Activated naive CD4-positive, alpha-beta T cell (primary cell): ENCODE measurements at places on chromosomes 5 and 9.

DNA sequence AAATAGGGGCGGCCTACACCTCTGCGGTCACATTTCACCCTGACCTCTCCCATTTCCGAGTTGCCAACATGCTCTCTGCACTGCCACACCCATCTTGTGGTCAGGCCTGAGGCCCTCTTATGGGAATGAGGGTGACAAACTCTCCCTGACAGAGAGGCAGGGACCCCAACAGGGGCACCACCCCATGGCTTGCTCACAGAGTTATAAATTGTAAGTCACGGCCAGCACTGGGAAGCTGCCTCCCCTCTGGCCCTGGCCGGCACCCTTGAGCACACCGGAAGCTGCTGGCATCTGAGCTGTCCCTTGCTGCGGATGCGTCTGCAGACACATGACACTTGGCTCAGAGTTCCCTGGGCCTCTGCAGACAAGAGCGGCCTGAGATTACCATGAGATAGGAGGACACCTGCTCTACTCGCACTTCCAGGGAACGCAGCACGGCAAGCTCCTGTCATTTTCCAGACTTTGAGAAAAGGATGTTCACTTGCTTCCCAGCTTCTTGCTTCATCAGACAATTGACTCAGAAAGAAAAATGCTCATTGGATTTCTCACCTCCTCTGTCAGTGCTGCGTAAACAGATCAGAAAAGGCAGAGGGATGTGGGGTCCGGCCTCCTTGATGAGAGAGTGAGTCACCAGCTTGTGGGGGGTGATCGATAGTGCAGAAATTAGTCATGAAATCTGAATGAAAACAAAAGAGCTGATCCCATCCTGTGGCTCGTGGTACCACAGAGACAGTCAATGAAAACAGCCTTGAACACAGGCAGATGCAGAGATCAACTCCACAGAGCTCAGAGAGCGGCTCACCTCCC lies 269.8 kb downstream of the SYK start:
- DNase-seq: no peak

DNA sequence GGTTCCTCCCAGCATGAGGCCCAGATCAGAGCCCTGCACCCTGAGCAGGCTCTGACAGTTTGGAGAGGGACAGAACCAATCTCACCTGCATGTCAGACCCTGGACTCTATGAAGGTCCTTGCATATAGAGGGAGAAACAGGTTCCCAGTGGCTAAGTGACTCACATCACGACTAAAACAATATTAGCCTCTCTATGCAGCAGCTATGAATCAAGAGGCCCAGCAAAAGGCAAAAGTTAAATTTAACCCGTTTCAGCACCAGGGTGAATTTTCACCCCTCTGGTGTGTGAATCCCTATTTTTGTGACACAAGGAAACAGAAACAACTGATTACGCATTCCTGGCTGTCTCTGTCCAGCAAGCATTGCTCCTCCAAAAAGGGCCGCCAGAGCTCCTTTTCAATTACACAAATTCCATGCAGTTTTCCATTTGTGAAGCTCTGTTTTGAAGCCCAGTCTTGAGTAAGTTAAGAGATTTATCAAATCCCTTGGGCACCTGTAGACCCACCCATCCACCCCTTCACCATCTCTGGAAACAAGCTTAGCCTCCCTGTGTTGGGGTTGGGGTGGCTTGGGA lies 136.6 kb downstream of the GABBR2 start:
- DNase-seq: no peak

- no peak for DNase-seq
Measured at GRCh38 chr5:137352095-137352494, 147.0 kb downstream of the SPOCK1 start.

GRCh38 chr9:71025728-71026127 lies 95.7 kb downstream of the TRPM3 start:
- no peak for DNase-seq

DNA sequence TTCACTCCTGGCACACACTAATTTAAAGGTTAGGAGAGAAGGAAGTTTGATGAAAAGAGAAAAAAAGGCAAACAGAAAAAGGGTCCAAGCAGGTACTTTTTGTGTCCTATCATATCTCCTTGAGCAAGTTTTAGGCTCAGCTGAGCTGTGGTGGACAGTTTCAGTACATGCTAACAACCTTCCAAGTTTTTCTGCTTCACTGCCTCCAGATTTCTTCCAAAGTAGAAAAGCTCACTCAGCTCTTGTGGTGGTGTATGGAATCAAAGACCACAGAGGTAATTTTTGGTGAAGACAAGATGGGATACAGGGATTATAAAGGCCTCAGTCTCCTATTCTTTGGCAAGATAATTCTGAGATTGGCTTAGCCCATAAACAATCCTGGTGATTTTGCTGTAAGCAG lies 921.8 kb downstream of the NR2F1-AS1 start:
- DNase-seq: no peak

DNA sequence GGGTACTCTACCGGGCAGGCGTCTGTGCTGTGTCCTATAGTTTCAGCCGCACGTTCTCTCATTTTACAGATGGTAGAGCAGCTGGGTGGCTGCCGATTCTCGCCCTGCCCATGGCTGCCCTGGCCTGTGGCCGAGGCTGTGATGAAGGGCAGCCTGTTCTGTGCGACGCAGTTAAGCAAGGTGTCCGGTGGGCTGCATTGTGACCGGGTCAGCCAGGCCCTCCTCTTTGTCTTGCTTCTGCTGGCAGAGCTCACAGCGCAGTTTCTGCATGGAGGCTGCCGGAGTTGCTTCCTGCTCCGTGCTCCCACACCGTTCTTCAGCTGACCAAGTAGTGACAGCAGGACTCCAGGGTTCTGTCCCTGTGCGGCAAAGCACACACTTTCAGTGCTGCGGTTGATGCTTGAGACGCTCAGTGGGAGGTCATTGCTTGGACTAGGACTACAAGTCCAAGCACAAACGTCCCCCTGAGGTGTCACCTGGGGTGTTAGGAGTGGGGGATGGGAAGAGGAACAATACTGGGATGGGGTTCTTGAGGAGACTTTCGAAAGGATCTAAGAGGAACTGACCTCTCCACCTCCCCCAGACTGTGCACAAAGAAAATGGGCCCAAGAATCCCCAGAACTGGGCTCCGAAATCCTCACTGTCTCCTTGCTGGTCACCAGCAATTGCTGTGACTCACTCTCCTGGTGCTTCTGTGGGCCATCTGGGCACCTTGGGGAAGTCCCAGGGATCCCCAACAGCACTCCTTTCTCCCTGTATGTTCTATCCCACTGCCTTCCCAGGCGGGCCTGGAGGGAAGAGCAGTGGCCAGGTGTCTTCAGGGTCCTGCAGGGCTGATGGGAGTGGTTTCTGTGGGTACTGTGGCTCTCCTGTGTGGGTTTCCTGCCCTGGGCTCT lies 58.2 kb downstream of the GADD45G start:
- DNase-seq: no peak
